Stimulated activated CD4-positive, alpha-beta T cell treated with anti-CD3 and anti-CD28 coated beads, Interleukin-2, amount 100 ng/mL, for 24 hours (primary cell): ENCODE measurements at places on chromosomes 1 and 21.

DNA sequence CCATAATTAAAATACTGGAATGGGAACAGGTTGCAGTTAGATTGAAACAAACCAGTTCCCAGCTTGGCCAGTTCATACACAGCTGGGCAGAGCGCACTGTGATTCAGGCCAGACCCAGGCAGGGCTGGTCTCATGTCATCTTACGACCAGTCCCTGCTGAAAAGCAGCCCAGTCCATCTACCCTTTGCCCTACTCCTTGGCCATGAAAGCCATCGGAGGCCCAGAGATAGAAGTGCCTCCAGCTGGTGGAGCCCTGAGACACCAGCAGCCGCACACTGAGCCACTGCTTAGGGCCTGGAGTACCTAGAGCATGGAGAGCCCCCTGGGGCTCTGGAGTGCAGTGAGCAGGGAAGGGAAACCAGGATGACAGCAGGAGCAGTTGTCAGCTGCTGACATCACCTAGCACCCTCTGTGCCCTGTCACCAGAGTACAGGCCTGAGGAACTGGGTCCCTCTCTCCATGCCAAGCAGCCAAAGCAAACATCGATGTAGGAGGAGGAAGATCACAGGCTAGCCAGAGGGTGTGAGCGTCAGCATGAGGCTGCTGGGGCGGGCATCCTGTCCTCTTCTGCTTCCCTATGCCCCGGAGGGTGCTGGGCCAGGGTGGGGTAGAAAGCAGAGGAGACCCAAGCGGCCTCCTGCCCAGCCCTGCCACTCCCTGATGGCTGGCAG lies 34.2 kb upstream of the TMEM125 start:
- DNase-seq: no peak

DNA sequence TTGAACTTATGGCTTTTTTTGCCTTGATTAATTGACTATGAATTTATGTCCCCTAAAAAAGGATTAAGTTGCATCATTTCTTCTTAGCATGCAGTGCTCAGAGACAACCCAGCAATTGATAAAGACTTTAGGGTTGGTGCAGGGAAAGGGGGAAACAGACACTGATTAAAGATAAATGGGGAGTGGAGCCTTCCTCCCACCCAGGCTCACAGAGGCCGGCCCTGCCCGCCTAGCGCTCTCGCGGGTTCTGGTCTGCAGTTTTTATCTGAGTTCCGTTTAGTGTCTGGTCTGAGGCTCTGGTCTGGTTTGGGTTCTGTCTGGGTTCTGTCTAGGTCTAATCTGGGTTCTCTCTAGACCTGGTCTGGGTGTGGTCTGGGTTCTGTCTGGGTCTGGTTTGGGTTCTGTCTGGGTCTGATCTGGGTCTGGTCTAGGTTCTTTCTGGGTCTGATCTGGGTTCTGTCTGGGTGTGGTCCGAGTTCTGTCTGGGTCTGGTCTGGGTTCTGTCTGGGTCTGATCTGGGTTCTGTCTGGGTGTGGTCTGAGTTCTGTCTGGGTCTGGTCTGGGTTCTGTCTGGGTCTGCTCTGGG lies 48.1 kb downstream of the ABCG1 start:
- no peak for DNase-seq

GRCh38 chr1:27789540-27790041 lies 16.6 kb downstream of the STX12 start:
- DNase-seq: no peak

GRCh38 chr1:22247527-22248245 lies 104.8 kb upstream of the WNT4 start:
- no peak for DNase-seq

- no peak for DNase-seq
These were observed 1.2 kb upstream of the LUZP1 start for GRCh38 chr1:23169727-23170335.
